Thymus (tissue), 14 donors: ENCODE measurements at places on chromosomes 7 and 10. TPM values are rescaled to one million over a fixed set of nuclear protein-coding genes. Genes with fewer than 3 reads are reported as not detected.

DNA sequence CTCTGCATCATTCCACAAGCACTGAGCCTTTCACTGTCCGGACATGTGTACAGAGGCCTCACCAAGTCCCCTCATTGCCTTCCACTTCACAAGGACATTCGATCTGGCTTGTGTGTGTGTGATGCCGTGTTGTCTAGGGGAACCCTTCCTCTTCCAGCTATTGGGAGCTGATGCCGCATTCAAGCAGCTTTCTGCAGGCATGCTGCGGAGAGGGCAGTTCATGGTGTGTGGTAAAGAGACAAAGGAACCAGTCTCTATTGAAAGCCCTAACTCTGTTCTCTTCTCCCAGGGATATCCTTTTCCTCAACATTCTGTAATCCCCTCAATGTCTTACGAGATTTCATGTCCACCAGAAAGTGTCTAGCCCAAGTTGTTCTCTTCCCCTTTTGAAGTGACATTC lies 141.6 kb downstream of the ALOX5 start:
- peaks cover 3% of the 10 kb centered on the region for H3K4me1 ChIP-seq
- H3K4me3 ChIP-seq, result no peak overlapping the region
- no peak overlapping the region for H3K27ac ChIP-seq
- H3K36me3 ChIP-seq, result no peaks in the 10 kb centered on the region
- H3K27me3 ChIP-seq, result no peaks in the 10 kb centered on the region

DNA sequence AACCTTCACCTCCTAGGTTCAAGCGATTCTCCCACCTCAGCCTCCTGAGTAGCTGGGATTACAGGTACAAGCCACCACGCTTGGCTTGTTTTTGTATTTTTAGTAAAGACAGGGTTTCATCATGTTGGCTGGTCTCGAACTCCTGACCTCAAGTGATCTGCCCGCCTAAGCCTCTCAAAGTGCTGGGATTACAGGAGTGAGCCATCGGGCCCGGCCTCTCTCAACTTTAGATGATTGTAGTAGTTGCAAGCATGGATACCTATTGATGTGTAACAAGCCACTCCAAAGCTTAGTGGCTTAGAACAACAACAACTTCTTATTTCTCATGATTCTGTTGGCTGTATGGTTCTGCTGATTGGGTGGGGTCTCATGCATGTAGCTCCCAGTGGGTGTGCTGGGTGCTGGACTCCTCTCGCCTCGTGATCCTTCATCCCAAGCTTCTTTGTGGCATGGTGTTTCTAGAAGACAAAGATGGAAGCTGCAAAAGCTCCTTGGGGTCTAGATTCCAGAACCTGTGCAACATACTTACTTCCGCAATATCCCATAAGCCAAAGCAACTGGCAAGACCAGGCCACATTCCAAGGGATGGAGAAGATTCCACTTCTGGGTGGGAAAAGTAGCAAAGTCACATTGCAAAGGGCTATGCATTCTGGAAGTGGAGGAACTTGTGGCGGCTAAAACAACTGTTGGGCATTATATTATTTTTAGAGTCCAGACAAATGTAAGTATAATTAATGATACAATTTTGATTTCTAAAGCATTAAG lies 37.9 kb downstream of the SKIDA1 start:
- H3K27ac ChIP-seq, result no peak overlapping the region
- no peaks in the 10 kb centered on the region for H3K36me3 ChIP-seq

DNA sequence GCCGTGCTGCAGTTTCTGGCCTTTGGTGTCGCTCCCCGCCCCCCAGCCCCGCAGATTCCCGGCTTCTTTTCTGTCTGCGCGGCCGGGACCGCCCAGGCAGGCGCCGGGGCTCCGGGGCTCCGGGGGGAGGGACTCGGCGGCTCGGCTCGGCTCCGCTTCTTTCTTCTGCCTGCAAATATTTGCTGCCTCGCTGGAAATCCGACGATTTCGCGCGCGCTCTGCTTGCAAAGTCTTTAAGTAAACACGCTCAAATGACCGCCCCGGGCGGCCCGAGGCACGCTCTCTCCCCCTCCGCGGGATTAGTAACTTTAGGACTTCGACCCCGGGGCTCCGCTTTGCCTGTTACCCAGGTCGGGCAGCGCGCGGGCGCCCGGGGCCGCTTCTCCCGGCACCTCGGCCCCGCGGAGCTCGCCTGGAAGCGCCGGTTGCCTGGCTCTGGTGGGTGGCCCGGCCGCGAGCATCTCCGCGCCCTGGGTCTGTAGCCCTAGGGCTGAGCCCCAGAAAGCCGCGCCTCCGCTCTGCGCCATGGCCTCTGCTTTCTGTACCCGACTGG lies 3.9 kb upstream of the GATA3 start:
- no peak for DNase-seq
- H3K4me3 ChIP-seq, result peak overlapping the region; percentile 37
- peaks cover 36% of the 10 kb centered on the region for H3K4me1 ChIP-seq
- H3K36me3 ChIP-seq, result no peaks in the 10 kb centered on the region
- no peak overlapping the region for H3K27ac ChIP-seq
- H3K27me3 ChIP-seq, result peaks cover 87% of the 10 kb centered on the region

- H3K4me1 ChIP-seq, result no peaks in the 10 kb centered on the region
- H3K27ac ChIP-seq, result no peak overlapping the region
- H3K4me3 ChIP-seq, result no peak overlapping the region
- H3K36me3 ChIP-seq, result no peaks in the 10 kb centered on the region
Measured at GRCh38 chr7:6359021-6359420, 86.6 kb upstream of the CYTH3 start.

- no peak overlapping the region for H3K4me3 ChIP-seq
- no peaks in the 10 kb centered on the region for H3K27me3 ChIP-seq
- no peak for DNase-seq
- H3K36me3 ChIP-seq, result no peaks in the 10 kb centered on the region
- no peak overlapping the region for H3K27ac ChIP-seq
- peaks cover 12% of the 10 kb centered on the region for H3K4me1 ChIP-seq
Measured at GRCh38 chr10:47266602-47267001, 33.4 kb upstream of the GDF10 start.

- H3K36me3 ChIP-seq, result no peaks in the 10 kb centered on the region
- no peak overlapping the region for H3K27ac ChIP-seq
- no peak for DNase-seq
- H3K4me1 ChIP-seq, result no peaks in the 10 kb centered on the region
- no peak overlapping the region for H3K4me3 ChIP-seq
Measured at GRCh38 chr10:106931159-106931852, 233.2 kb downstream of the SORCS1 start.

The ARHGAP22 gene
- 8.5 TPM for total RNA-seq

DNA sequence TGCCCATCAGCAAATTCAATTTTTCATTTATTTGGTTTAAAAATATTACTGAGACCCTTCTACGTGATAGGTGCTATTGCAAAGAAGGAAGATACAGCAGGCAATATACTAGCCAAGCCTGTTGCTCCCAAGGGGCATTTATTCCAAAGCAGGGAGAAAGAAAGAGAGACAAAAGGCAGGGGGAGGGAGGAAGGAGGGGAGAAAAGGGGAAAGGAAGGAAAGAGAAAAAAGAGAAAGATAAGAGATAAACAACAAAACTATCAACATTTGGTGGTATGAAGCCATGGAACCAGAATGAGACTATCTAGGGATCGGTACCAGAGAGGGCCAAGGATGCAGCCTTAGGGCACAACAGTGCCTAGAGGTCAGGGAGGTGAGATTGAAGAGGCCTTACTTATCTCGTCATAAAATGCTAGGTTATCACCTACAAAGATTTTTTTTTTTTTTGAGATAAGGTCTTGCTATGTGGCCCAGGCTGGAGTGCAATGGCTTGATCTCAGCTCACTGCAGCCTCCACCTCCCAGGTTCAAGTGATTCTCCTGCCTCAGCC lies 55.3 kb upstream of the CAPZA2 start:
- no peak for DNase-seq
- no peaks in the 10 kb centered on the region for H3K27me3 ChIP-seq
- H3K36me3 ChIP-seq, result no peaks in the 10 kb centered on the region
- no peak overlapping the region for H3K4me3 ChIP-seq
- no peak overlapping the region for H3K27ac ChIP-seq
- H3K4me1 ChIP-seq, result peaks cover 2% of the 10 kb centered on the region

GRCh38 chr10:130884456-130884855 lies 427.1 kb downstream of the TCERG1L start:
- DNase-seq, result no peak
- no peaks in the 10 kb centered on the region for H3K36me3 ChIP-seq
- H3K4me1 ChIP-seq, result no peaks in the 10 kb centered on the region

The PDGFA gene
- 8.1 TPM for total RNA-seq

DNA sequence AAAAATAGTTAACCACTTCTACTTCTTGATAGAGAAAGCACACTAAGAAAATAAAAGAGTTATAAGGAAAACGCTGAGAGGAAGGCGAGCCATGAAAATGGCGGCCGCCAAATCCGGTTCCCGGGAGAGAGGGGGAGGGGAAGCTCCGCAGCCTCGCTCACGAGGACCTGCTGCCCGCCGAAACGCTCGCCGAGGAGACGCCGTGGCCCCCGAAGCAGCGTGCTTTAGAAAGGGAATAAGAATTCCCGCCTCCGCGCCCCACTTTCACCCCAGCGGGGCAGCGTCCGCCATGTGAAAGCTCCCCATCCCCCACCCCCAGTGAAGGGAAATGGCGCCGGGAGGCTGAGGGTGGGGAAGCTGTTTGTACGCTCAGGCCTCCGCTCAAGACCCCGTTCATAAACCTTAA lies 505 bp downstream of the HNRNPA2B1 start:
- peak; percentile 81 for DNase-seq
- H3K27me3 ChIP-seq, result no peaks in the 10 kb centered on the region
- H3K27ac ChIP-seq, result peak overlapping the region; percentile 100
- peak overlapping the region; percentile 100 for H3K4me3 ChIP-seq
- peaks cover 49% of the 10 kb centered on the region for H3K36me3 ChIP-seq

The PRTFDC1 gene
- total RNA-seq, result 9.1 TPM

- H3K27me3 ChIP-seq, result no peaks in the 10 kb centered on the region
- H3K27ac ChIP-seq, result no peak overlapping the region
- DNase-seq, result no peak
- H3K4me1 ChIP-seq, result no peaks in the 10 kb centered on the region
Measured at GRCh38 chr7:119964065-119964464, 308.9 kb upstream of the KCND2 start.

The COBL gene
- 0.66 TPM for total RNA-seq

DNA sequence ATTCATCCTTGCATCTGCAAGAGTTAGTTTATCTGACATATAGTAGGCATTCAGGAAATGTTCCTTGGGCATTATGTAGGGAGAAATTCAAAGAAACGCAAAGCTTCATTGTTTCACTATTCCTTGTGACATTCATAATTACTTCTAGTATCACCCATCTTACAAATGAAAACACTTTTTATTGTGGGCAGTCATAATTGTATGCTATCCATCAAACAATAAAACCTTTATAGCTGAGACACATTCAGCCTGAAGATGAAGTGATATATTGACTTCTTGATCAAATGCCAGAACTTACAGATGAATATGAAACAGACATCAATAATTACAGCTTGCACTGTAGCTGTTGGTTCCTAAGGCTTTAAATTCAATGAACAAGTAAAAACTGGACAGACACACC lies 36.4 kb downstream of the FAM204A start:
- no peak overlapping the region for H3K4me3 ChIP-seq
- H3K4me1 ChIP-seq, result no peaks in the 10 kb centered on the region
- DNase-seq, result no peak
- H3K27me3 ChIP-seq, result no peaks in the 10 kb centered on the region
- peaks cover 13% of the 10 kb centered on the region for H3K36me3 ChIP-seq
- no peak overlapping the region for H3K27ac ChIP-seq

DNA sequence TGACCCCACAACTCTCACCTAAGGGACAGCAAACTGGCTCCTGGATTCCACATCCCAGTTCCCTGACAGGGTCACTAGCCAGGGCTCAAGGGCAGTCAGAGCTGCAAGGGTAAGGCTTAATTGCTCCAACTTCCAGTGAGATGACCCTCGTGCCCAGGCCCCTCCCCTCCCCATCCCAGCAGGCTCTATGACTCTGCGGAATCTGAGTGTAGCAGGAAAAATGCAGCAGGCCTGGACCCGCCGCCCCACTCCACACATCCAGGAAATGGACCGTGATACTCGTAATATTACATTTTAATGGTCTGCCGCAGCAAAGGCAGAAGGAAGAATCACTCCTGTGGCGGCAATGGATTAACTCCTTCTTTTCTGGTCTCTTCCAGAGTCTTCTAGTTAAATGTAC lies 91.7 kb upstream of the CHST15 start:
- H3K27ac ChIP-seq, result no peak overlapping the region
- no peaks in the 10 kb centered on the region for H3K27me3 ChIP-seq
- no peak overlapping the region for H3K4me3 ChIP-seq
- no peaks in the 10 kb centered on the region for H3K4me1 ChIP-seq

GRCh38 chr7:10022957-10023356 lies 950.7 kb upstream of the PHF14 start:
- H3K36me3 ChIP-seq, result no peaks in the 10 kb centered on the region
- no peak overlapping the region for H3K4me3 ChIP-seq
- H3K27ac ChIP-seq, result no peak overlapping the region
- no peak for DNase-seq
- H3K4me1 ChIP-seq, result no peaks in the 10 kb centered on the region
- H3K27me3 ChIP-seq, result no peaks in the 10 kb centered on the region

- no peak overlapping the region for H3K27ac ChIP-seq
- H3K27me3 ChIP-seq, result no peaks in the 10 kb centered on the region
- DNase-seq, result no peak
- no peaks in the 10 kb centered on the region for H3K4me1 ChIP-seq
- no peaks in the 10 kb centered on the region for H3K36me3 ChIP-seq
Measured at GRCh38 chr10:118108194-118109026, 61.7 kb upstream of the RAB11FIP2 start.

The XRCC2 gene
- 6.3 TPM for total RNA-seq

GRCh38 chr10:89164920-89165319 lies 42.2 kb downstream of the CH25H start:
- DNase-seq, result no peak
- H3K27ac ChIP-seq, result no peak overlapping the region
- H3K4me1 ChIP-seq, result peaks cover 5% of the 10 kb centered on the region
- H3K36me3 ChIP-seq, result no peaks in the 10 kb centered on the region

The PNLIPRP1 gene
- not detected for total RNA-seq

GRCh38 chr7:157224627-157225026 lies 85.9 kb downstream of the UBE3C start:
- peaks cover 34% of the 10 kb centered on the region for H3K36me3 ChIP-seq
- no peaks in the 10 kb centered on the region for H3K27me3 ChIP-seq
- H3K27ac ChIP-seq, result no peak overlapping the region

DNA sequence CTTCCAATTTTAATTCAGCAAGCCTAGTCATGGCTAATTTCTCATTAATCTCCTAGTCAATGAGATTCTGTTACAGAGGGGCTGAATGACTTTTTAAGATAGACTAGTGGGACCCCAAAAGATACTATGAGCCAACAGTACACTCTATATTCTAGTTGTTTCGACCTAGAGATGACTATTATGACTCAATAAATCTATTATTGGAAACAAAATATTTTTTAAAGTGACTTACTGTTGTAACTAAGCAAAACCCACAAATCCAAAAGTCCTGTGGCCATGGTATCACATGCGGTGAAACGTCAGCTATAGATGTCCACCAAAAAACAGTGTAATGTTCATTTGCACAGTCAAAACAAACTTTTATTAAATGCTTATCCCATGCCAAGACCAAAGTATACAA lies 95.3 kb upstream of the ADO start:
- no peak overlapping the region for H3K27ac ChIP-seq
- no peak for DNase-seq
- H3K4me3 ChIP-seq, result no peak overlapping the region
- H3K36me3 ChIP-seq, result no peaks in the 10 kb centered on the region
